Stimulated activated CD8-positive, alpha-beta memory T cell treated with anti-CD3 and anti-CD28 coated beads, Interleukin-7, amount 100 ng/mL, for 1 hour (primary cell): ENCODE measurements at places on chromosomes 5 and 9.

DNA sequence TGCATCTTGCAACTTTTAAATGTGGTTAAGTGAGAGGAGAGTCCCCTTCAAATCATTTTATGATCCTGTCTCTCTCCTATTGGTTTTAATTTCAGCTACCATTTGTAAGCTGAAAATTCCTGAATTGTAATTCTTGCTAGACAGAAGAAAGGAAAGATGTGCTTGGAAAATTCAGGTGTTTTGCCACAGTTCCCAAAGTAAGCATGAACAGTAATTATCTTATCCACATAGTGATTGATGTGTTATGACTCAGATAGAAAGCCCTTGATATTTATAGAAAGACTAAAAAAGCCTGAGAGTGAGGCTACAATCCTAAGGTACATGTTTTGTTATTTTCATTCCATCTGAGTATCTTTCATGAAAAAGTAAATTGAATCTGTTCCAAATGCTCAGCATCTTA is 492.5 kb downstream of the MAT2B start:
- DNase-seq = no peak

- no peak for DNase-seq
These were observed 18.7 kb upstream of the ADAM19 start for GRCh38 chr5:157594257-157594656.

- no peak for DNase-seq
These were observed 21.5 kb downstream of the SKP2 start for GRCh38 chr5:36173426-36173825.

DNA sequence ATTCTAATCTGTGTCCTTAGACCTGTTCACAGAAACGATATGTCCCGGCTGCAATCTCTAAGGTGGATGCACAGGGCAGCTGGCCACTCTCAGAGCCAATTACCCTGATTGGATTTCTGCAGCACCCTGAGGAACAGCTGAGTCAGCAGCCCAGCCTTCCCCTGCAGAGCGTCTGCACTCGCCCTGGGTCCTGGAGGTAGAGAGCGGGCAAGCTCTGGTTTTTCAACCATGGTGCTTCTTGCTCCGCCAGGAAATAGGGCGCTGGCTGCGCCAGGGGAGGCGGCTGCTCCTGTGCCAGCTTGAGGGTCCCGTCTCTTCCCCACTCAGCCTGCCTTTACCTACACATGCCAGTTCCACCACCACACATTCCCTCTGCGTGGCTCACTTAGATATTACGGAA is 19.2 kb downstream of the NDUFS6 start:
- no peak for DNase-seq

GRCh38 chr9:110033869-110034268 is 174.1 kb downstream of the C9orf152 start:
- DNase-seq = no peak

DNA sequence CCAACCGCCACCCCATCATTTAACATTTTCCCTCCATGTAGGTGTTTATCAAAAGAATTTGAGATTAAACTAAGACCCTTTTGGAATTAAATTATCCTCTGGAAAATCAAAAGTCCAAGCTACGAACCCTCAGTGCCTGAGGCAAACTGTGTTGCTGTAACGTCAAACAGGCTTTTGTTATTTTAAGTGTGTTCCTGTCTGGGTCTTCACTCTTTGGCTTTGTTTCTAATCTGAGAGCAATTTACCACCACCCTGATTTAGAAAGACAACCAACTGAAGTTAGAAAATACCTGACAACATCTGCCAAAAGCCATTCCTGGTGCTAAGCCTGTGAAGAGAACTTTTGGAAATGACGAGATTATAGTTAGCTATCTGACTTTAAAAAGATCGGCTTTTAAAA is 199.9 kb downstream of the DIRAS2 start:
- no peak for DNase-seq

GRCh38 chr5:6026766-6027406 is 351.5 kb downstream of the MED10 start:
- DNase-seq = no peak
